ENCODE measurements at places on chromosomes 13 and 19.

GRCh38 chr13:98221234-98221633 is 44.2 kb upstream of the RNF113B start:
- peak; percentile 49 for DNase-seq

- DNase-seq: no peak
These were observed 2.2 kb downstream of the FLT1 start for GRCh38 chr13:28492569-28493367.

DNA sequence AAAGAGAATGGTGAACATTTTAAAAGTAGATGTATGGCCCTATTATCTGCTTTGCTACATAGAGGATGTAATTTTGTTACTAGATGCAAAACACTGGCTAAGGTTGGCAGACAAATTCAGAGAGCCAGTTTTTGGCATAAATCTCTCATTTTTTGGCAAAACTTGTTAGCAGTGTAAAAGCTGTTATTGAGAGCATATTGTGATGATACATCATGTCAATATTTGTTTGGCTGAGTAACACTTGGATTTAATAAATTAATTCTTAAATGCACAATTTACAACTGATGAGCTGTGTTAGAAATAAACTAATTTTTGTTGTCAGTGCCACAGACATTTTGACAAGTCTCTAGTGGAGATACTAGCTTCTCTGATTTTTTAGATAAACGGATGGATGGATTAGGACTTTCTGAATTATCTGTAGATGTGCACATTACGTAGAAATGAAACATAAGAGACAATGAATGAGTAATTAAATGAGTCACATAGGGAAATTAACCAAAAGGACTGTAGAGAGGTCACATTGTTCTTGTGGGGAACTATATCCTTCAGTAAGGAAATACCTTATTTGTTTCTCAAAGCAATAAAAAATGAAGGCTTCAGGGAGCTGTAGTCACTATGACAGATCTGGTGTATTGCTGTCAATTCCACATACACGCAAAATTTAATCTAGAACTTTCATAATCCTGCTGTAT is 17.4 kb downstream of the UFM1 start:
- peak; percentile 49 for DNase-seq

GRCh38 chr19:14105680-14106079 is 11.9 kb downstream of the PRKACA start:
- DNase-seq: no peak

GRCh38 chr13:59663707-59664106 is 500.0 kb downstream of the DIAPH3 start:
- DNase-seq: no peak

GRCh38 chr19:55537741-55538111 is 793 bp upstream of the SBK2 start:
- no peak for DNase-seq

DNA sequence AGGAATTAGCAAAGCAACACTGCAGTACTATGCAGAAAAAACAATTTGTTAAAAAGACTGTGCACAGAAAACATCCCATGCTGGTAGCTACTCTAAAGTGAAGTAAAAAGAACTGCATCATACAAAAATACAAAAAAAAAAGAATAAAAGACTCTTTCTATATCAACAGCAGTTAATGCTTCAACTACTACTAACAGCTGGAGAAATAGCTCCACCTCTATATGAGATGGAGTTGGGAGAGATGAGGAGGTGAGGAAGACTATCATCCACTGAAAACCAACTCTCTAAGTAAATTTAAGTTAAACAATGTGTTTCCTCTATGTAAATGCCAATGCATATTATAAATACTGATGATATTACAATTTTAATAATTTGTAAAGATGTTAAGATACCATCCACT is 1.8 kb downstream of the ZC3H13 start:
- no peak for DNase-seq

- no peak for DNase-seq
These were observed 1.9 kb downstream of the GTPBP3 start for GRCh38 chr19:17339088-17339741.

GRCh38 chr19:15874821-15875474 is 22.9 kb downstream of the CYP4F2 start:
- DNase-seq: no peak

DNA sequence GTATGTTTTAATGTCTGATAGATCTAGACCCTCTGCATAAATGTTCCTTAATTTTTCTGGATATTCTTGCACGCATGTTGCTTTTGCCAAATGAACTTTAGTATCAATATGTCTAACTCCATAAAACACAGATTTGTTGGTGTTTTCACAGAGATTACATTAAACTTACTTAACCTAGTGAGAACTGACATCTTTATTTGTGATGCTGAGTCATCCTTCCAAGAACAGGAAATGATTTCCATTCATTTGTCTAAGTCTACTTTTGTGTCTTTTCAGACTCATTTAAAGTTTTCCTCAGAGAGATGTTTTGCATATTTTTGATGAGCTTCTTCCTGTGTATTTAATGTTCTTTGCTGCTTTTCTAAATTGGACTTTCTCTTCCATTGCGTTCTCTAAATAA is 184.0 kb downstream of the SLC7A1 start:
- DNase-seq: no peak

DNA sequence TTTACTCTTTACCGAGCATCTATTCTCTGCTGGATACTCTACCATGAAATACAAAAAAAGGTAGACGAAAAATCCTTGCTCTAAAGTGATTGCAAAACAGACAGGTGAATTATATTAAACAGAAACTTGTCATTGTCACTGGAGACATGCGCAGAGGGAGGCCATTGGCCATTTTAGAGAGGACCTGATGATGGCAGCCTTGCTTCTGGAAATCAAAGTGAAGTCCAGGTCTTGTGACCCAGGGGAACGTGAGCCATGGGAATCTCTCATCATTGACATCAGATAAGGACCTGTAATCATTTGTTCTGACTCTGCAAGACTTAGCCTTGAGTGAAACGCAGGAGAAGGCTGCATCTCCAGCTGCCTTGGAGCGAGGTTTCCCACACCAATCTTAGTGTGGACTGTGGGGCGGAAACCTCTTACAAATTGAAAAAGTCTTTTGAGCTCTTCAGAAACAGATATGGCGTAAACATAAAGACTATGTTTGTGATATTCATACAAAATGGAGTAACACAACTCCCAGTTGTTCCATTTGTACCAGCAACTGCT is 16.8 kb upstream of the SLC46A3 start:
- no peak for DNase-seq

DNA sequence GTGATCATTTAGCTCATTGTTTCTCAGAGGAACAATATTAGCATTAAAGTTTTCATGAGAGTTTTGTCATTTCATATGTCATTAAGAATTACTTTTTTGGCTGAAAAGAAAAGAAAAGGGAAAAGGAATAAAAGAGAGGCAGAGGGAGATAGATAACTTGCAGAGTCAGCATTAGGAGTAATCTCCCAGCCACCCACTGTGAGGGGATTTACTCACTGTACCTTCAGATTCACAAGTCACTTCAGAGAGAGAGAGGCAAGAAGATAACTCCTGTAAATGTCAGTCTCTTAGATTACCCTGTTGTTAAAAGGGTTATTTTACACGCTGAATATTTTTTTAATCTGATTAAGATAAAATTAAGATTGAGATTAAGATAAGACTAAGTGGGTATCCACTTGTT is 125.2 kb downstream of the POU4F1 start:
- no peak for DNase-seq

DNA sequence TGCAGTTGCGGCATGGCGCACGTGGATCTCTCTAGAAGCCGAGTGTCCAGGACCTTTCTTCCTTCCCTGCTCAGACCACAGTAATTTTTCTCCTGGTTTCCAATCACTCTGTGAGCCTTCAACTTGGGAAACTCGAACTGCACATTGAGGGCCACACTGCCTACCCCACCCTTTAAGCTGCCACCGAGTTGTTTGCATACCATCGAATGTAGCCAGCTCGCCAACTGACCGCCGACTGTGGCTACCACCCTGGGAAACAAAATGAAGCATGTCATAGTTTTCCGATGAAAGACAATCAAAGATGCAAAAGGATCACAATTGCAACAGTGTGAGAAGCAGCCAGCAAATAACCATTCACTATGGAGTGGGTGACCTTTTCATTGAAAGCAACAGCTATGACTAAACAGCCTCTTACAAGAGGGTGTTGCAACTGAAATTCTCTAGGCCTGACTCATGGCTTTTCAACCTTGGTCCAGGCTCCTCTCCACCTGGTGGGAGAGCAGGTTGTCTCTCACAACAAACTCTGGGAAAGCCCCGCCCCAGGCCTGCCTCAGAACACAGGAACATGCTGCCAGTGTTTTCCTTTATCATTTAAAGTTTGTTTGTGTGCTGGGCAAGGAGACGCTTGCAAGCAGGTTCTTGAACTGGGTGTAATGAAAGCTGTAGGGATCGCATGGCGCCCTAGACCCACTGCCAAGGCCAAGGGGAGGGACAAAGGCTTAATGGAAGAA is 141.7 kb upstream of the SERP2 start:
- DNase-seq: no peak

DNA sequence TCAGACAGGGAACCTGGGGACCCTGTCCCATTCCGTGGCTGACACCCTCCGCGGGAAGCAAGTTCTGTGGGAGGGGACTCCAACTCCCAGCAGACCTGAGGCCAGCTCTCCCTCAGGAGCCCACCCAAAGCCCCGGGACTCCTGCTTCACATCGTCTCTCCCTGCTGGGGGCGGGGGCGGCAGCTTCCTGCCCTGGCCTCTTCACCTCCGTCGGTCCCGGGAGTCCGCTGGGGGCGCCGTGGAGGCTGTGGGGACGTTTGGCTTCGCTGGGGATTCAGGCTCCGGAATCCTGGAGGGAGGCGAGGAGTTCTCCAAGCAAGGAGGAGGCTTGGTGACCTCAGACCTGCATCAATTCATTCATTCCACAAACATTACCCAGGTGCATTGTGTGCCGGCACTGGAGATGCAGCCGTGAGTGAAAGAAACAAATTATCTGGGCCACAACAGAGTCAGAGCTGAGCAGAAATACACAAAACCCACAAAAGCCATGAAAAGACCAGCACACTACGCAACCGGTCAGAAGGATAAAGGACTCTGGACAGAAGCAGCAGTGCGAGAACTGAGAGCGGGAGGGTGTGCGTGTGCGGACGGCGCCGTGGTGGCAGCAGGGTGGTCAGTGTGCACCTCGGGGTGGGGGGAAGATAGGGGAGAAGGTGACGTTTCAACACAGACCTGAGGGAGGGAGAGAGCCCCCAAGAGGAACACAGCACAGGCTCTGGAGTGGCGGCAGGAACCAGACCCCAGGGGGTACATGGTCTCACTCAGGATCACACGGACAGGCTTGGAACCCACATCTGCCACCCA is 19.0 kb downstream of the EPS8L1 start:
- no peak for DNase-seq

- DNase-seq: no peak
These were observed 1560.2 kb downstream of the UQCRFS1 start for GRCh38 chr19:27652796-27653195.

DNA sequence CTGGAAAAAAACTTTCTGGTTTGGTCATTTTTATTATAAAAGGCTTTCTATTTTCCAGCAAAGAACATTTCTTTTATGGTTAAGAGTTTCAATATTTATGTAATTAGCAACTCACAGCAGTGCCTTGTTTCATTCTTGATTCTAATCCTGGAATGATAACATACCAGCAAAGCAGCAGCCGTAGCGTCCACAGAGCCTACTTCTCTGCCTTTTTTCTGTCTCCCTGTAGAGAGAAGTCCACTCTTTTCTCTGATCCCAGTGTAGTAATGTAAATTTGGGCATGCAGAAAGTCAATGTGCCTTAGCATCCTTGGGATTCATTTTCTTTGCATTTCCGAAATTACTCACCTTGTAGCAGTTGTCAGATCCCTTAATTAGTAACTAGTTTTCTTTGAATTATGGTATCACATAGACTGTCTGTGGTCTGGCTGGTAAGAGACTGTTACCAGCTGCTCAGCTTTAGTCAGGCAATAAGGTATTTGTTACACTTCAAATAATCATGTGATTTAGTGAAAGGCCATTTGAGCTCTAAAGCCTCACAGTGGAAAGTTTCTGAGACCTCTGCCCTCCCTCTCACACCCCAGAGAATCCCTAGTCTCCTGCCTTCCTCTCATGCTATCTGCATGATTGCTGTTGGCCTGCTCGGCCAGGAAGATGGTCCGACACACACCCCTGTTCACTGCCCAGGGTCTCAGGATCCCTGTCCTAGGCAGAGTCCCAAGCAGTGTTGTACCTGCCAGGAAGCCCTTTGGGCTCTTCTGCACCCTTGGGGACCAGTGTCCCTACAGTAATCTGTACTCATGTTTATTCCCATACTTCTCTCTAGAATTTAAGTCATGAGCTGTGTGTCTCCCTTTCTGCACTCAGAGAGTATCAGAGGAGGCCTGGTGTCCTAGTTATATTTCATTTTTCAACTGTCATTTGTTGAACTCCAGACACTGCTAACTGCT is 86.3 kb downstream of the LRCH1 start:
- DNase-seq: no peak

DNA sequence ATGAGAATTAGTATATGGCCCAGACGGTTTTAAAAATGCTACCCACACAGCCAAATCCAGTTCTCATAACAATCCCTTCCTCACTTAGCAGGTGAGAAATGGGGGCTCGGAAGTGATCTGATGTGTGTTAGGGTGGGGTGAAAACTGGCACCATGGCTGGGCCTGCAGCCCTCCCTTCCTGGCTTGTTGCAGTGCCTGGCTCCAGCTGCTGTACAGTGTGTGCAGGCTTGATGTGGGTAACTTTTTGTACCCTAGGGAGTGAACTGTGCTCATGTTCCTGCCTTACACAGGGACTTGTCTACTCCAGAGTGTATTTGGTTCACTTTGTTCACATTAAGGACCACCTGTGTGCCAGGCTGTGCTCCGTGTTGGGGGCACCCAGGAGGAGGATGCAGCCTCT is 177.2 kb downstream of the LMO7 start:
- DNase-seq: no peak

GRCh38 chr13:109148243-109148642 is 518.8 kb downstream of the MYO16 start:
- no peak for DNase-seq

- DNase-seq: no peak
These were observed 55.8 kb downstream of the FLT3 start for GRCh38 chr13:28044608-28045007.

DNA sequence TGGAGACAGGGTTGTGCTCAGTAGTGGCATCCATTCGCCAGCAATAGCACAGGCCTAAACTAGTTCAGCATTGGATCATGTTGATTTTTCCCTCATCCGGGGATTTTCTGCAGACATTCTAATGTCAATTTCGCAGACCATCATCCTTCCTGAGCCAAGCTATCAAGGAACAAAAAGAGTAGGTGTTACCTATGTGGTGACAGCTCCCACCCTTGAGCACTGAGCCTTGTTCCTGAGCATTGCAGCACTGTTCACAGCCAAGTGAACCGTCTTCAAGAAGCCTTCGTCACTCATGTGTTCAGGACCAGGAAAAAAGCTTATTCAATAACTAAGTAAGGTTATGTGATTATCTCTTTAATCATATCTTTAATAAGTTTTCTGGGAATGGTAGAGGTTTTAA is 576.2 kb downstream of the UQCRFS1 start:
- DNase-seq: no peak

- DNase-seq: no peak
These were observed 10.8 kb downstream of the CUL4A start for GRCh38 chr13:113220141-113220598.
